ENCODE measurements at places on chromosomes 12 and 14. TPM values are rescaled to one million over a fixed set of nuclear protein-coding genes. Genes with fewer than 3 reads are reported as not detected.

GRCh38 chr12:12365446-12365802 lies 8.5 kb downstream of the BORCS5 start:
- DNase-seq, result no peak

GXYLT1 gene
- total RNA-seq, result 14.5 TPM

EIF2B1 gene
- 22.6 TPM for total RNA-seq

- DNase-seq, result no peak
Measured at GRCh38 chr12:120757226-120757742, 31.7 kb downstream of the ACADS start.

DNA sequence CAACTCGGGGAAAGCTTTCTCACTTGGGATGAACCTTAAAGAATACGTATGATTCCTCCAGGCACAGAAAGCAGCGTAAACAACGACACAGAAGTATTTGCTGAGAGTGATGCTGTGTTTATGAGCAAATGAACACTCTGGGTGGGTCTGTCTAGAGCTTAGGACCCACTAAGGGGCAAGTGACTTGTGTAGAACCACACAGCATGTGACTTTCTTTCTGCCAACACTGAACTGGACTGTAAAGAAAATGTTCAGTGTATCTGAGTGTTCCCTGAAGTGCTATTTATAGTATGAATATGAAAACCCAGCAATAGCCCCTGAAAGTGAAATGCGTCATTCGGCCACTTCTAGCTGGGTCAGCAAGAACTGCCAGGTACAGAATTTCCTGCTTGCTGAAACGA lies 78.5 kb downstream of the ST8SIA1 start:
- DNase-seq, result no peak

POU6F1 gene
- 3.0 TPM for total RNA-seq

DNA sequence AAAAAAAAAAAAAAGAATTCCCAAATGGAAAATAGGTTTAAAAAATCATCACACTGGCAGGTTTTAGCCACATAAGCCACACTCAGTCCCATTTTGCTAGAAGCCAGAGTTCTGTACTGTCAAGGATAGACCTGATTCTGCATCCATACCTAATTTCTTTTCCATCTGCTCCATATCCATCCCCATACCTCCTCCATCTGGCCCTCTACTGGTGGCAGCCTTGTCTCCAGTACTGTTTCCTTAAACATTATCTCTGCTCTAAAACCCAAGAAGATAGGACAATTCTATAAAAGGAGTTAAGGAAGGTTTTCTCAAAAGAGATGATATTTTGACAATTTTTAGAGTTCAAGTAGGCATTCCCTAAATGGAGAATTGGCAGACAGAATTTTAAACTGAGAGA lies 26.0 kb upstream of the RXYLT1 start:
- no peak for DNase-seq

All from dermis microvascular lymphatic vessel endothelial cell (primary cell).